ENCODE measurements at places on chromosomes 4 and X.
A peak's percentile ranks its signal among the peaks of the same experiment; 100 is the strongest.

DNA sequence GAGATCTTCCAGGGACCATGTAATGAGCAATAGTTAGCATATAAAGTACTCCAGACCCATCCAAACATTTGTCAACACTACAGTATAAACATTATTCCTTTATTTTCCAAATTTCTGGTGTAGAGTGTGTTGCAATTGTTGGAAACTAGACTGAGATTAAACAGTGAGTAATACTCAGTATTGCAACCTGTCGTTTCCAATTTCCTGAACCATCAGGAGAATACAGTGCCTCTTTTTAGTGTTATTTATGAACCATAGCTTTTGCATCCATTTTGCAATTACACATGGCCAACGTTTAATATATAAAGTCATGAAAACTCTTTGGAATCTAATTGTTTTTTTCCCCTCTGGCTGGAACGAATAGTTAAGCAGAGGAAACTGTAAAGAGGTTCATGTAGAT is 58.3 kb upstream of the DHRSX start:
- DNase-seq = no peak

GRCh38 chr4:1407657-1408333 is 1.6 kb upstream of the NKX1-1 start:
- no peak for DNase-seq

- no peak for DNase-seq
Observed at GRCh38 chr4:99593781-99594641, 19.4 kb downstream of the MTTP start.

GRCh38 chr4:155114790-155115189 is 93.6 kb upstream of the NPY2R start:
- no peak for DNase-seq

- no peak for DNase-seq
Observed at GRCh38 chrX:35665311-35665710, 132.8 kb upstream of the MAGEB16 start.

DNA sequence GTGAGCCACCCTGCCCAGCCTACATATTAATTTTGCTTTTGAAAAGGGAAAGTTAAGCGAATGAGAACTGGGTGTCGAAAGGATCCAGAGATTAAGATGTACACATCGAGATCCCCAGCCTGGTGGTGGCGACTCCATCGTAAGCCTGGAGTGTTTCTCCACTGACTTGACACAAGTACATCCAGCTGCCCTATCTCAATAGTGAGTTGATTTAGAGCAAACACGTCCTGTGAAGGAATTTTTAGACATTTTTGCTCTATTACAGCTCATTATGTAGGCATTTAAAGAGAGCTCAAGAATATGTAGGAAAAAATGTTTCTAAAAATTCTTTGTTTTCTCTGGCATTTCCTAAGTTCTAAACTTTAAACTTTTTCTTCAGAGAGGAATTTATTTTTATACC is 11.7 kb upstream of the CLDN34 start:
- DNase-seq = no peak

GRCh38 chr4:47615385-47615784 is 130.3 kb downstream of the ATP10D start:
- DNase-seq = no peak

GRCh38 chr4:7295911-7296660 is 103.7 kb downstream of the SORCS2 start:
- DNase-seq = peak; percentile 24

DNA sequence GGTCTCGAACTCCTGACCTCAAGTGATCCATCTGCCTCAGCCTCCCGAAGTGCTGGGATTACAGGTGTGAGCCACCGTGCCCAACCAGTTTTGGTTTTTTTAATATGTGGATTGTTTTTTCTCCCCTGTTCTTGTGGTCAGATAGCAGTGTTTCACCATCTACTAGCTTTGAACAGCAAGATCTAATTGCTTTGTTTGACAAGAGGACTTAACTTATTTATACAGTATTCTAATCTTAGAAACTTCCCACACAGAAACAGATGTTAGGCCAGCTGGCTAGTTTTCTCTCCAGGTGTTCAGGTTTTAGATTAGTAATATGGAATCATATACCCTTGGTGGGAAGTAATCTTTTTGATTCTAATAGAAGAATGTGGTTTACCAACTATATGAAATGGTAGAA is 12.9 kb downstream of the ING2 start:
- DNase-seq = no peak

GRCh38 chr4:40283413-40283812 is 51.7 kb upstream of the CHRNA9 start:
- DNase-seq = no peak

DNA sequence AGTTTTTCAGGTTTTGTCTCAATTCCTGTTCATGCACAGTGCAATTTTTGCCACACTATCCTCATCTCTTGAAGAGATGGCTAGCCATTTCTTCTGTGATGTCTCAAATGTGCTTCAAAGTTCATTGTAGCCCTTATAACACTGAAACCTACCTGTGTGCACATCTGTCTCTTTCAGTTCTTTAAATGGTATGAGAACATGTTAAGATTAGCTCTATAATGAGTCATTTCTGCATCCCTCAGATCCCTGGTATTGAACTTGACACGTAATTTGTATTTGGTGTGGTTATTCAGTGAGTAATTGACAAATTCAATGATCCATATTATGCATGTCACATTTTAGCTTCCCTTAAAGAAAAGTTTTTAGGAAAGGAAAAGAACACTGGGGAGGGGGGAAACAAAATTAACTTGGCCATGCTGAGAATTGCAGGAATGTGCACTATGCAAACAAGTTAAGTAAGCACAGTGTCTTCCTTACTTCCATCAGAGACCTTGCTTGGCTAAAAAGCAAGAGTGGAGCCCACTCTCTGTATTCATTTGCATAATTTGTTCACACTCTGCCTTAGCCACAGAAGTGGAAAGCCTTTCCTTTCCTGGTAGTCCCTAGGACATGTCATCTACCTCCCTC is 659.8 kb upstream of the MAGEB2 start:
- DNase-seq = peak; percentile 5

DNA sequence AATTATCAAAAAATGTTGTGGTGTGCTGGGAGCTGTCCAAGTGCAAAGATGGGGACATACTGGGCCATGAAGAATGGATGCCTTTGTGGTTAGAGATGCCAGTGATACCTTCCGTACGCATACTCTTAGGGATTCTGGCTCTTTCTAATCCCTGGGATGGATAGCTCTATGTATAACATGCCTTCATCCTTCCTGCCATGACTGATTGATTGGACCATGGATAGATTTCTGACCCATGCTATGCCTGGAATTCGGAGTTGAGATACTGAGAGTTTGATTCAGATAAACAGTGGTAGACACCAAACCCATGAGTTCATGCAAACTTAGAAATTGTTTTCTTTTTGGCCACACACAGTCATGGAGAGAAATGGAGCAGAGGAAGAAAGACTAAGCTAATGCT is 147.2 kb upstream of the WDFY3 start:
- no peak for DNase-seq

DNA sequence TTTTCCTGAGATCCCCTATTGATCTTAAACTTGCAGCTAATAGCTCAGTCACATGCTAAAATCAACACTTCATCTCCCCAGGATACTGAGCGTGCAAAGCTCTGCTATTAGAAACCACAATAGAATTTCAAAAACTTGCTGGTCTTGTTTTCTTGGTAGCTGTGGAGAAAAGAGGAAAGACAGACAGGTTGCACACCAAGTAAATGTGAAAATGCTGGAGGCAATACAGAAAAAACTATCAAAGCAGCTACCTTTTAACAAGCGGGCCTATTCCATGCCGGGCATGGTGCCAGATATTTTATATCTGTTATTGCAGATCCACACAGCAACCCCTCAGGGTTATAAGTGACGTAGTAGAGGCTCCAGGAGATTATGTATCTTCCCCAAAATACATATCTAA is 171.9 kb downstream of the DCTD start:
- DNase-seq = peak; percentile 38

DNA sequence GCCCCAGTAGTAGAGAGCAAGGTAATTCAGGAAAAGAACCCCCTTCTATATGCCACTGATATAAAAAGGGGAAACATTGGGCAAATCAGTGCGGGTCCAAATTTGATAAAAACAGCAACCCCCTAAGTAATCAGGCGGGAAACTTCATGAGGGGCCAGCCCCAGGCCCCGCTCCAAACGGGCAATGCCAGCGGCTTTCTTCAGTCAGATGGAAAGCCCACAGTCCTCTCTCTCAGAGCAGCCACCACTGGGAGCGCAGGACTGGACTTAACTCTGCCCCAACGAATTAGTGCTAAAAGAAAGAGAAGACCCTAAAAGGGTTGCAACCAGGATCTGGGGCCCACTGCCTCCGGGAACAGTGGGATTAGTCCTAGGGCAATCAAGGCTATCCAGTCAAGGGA is 9.9 kb downstream of the MAGEA11 start:
- no peak for DNase-seq

GRCh38 chr4:82890528-82890900 is 439 bp downstream of the SEC31A start:
- no peak for DNase-seq

DNA sequence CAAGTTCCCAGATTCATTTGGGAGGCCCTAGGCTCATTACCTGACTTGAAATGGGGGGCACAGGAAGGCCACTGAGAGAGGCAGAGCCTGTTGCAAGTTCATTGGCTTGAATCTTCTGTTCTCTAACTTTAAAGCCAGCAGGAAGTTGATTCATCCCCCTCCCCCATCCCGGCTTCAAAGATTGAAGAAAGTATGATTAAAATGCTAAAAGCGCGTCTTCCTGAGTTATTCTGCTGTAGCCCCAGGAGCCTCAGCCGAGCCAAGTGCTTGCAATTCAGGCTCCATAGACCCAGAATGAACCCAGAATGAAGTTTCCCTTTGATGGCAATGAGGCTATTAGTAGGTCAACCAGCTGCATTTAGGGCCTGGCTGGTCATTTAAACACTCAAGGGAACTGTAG is 14.7 kb downstream of the CHST7 start:
- DNase-seq = no peak

DNA sequence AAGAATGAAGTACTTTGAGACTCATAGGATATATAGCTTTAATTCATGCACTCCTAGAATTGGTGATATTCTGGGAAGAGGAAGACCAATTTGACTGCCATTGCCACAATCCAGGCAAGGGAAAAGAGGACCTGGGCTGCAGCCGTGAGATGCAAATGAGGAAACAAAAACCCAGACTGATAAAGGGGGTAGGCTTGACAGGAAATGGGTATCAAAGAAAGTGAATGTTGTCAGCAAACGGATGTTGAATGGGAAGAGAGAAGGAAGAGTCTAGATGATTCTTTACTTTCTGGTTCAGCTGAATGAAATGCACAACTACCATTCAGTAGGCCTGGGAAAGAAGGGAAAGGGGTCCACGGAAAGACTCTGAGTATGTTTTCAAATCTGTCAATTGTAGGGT is 17.1 kb upstream of the ARHGEF6 start:
- DNase-seq = no peak

DNA sequence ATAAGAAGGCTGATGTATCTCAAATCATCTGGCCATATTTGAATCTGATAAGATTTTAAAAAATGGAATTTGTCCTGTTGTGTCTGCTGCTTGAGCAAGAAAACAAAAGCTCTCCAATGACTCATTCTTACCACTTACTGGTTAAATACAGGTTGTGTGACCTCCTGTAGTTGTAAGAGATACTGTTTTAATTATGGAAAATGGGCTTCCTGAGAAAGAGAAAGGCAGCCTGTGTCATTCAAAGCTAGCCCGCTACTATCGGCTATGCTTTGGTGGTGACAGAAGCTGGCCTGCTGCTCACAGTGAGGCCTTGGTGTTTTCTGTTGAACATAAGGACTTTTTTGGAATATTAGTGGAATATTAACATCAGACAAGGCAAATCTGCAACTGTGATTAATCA is 1722.1 kb upstream of the PCDH10 start:
- no peak for DNase-seq

GRCh38 chr4:56511098-56511497 is 5.5 kb downstream of the ARL9 start:
- DNase-seq = no peak

DNA sequence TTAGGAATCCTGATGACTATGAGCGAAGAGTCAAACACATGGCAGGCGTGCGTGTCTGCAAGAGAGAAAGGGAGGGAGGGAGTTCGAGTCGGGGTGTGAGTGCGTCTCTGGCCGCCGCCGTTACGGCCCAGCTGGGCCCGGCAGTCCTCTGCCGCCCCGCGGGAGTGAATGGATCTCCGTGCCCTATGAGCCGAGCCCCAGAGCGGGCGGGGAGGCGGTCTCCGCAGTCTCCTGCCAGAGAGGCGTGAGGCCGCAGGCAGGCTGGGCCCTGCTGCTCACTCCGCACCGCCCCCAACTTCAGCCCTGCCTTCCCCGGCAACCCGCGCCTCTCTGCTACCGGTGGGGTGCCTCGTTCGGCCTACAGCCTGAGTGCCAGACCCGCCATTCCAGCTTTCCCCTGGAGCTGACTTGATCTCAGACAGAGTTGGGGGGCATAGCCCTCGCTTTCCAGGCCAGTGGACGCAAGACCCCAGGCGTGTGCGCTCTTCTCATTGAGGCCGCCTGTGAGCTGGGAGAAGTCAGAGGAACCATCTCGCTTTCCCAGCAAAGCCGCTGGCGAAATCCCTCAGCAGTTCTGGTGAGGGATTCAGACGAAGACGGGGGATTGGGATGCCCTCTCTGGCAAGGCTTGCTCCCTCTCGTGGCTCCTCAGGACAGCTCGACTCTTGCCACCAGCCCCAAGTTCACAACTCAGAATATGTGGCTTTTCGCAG is 1.4 kb downstream of the SLC16A2 start:
- DNase-seq = peak; percentile 38

DNA sequence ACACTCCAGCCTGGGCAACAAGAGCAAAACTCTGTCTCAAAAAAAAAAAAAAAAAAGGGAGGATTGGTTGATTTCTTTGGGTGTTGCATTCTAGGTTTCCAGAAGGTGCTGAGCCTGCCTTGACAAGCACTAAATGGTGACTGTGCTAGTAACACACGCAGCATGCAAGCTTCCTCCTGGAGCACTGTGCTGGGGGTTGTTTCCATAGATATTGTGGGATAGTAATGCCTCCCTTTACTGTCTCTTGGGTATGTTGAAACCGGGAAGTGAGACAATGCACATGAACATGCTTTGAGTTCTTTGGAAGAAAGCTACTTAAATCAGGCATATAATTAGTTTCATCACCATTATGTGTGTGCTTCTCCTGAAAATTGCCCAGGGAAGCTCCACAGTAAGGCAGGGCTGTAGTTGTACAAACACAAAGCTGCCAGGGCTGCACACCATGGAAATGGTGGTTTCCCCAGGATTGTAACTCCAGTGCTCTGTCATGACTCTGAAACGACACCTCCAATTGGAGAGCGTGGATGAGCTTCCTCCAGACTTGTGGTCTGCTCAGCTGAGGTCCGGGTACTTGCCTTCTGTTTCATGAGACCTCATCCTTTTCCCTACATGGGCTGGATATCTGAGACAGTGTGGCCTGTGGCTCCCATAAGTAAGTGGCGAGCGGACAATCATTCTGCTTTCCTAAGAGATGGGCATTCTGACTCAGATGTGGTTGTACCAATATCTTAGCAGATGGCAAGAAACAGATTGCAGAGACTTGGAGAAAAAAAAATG is 31.5 kb upstream of the STOX2 start:
- DNase-seq = peak; percentile 26

GRCh38 chrX:104522386-104522785 is 43.6 kb upstream of the IL1RAPL2 start:
- no peak for DNase-seq

- DNase-seq = no peak
Observed at GRCh38 chrX:19566359-19567222, 51.3 kb upstream of the MAP3K15 start.

GRCh38 chrX:133353233-133353632 is 62.1 kb downstream of the GPC4 start:
- no peak for DNase-seq

All from RWPE1 (cell line).